Esophagus mucosa (tissue), 1 donor: ENCODE measurements at places on chromosomes 11 and 22. TPM values are rescaled to one million over a fixed set of nuclear protein-coding genes. Genes with fewer than 3 reads are reported as not detected.

MMP8 gene
- not detected for total RNA-seq

NRXN2 gene
- 0.12 TPM for total RNA-seq

HEPHL1 gene
- total RNA-seq, result 13.0 TPM

XKR3 gene
- not detected for total RNA-seq

ALDH3B1 gene
- 2.5 TPM for total RNA-seq

DBX1 gene
- total RNA-seq, result not detected

SYT13 gene
- total RNA-seq, result not detected

CCDC157 gene
- 1.2 TPM for total RNA-seq

ETS1 gene
- 7.8 TPM for total RNA-seq

PKDREJ gene
- total RNA-seq, result 0.04 TPM

CHRM1 gene
- not detected for total RNA-seq

KRTAP5-11 gene
- not detected for total RNA-seq

CCDC34 gene
- total RNA-seq, result 10.2 TPM

OR52H1 gene
- not detected for total RNA-seq

PVALB gene
- not detected for total RNA-seq

MMP7 gene
- 23.7 TPM for total RNA-seq

APOL6 gene
- 8.1 TPM for total RNA-seq

MAPK8IP2 gene
- total RNA-seq, result 2.3 TPM

RIC3 gene
- total RNA-seq, result 4.7 TPM

CEND1 gene
- not detected for total RNA-seq

TRIM3 gene
- total RNA-seq, result 2.7 TPM

HTR3B gene
- total RNA-seq, result 0.28 TPM

OR5M8 gene
- total RNA-seq, result not detected

CTSW gene
- total RNA-seq, result not detected

TEAD1 gene
- total RNA-seq, result 35.3 TPM

C22orf42 gene
- not detected for total RNA-seq

PTGDR2 gene
- total RNA-seq, result 0.12 TPM

PANX2 gene
- 0.92 TPM for total RNA-seq

BRSK2 gene
- total RNA-seq, result 0.08 TPM

ASPHD2 gene
- total RNA-seq, result 2.1 TPM

FGF4 gene
- not detected for total RNA-seq

OR5W2 gene
- not detected for total RNA-seq

KCTD14 gene
- 2.3 TPM for total RNA-seq

GGT5 gene
- 5.0 TPM for total RNA-seq

KRTAP5-1 gene
- not detected for total RNA-seq

SCN4B gene
- total RNA-seq, result 2.5 TPM

RNH1 gene
- total RNA-seq, result 152 TPM

LRRN4CL gene
- 1.1 TPM for total RNA-seq

PTPRCAP gene
- total RNA-seq, result 2.5 TPM

PYGM gene
- total RNA-seq, result 0.44 TPM

ASCL2 gene
- total RNA-seq, result 2.0 TPM

CNTN5 gene
- 0.04 TPM for total RNA-seq

SLC25A45 gene
- 3.4 TPM for total RNA-seq

LRRC51 gene
- total RNA-seq, result 5.5 TPM

ANO5 gene
- total RNA-seq, result 0.20 TPM

SMCO4 gene
- total RNA-seq, result 11.1 TPM

OR5B21 gene
- total RNA-seq, result not detected

OR8G5 gene
- total RNA-seq, result not detected

DSCAML1 gene
- total RNA-seq, result not detected

TRIM48 gene
- total RNA-seq, result not detected

RIMBP3C gene
- total RNA-seq, result 0.04 TPM

APLNR gene
- 1.8 TPM for total RNA-seq

ARRB1 gene
- 7.6 TPM for total RNA-seq

NUP50 gene
- 67.8 TPM for total RNA-seq
